NCI-H1105 treated with DMSO at 0.1 percent for 48 hours (cell line): ENCODE measurements at places on chromosomes 13 and 19.

DNA sequence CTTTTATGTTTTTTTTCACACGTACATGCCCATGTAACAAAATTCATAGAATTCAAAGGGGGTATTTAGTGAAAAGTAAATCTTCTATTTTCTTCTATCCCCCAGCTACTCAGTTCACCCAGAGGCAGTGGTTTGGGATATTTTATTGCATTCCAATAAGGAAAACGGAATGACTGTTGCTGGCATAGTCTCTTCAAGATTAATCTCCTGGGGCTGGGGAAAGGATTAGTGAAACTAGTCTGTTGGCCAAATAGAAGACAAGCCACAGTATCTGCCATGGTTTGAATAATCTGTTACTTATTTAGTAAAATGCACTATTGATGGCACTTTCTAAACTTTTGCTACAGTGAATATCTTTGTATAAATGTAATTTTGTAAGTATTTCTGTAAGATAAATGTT, 122.0 kb downstream of the NDFIP2 start:
- no peak for DNase-seq

DNA sequence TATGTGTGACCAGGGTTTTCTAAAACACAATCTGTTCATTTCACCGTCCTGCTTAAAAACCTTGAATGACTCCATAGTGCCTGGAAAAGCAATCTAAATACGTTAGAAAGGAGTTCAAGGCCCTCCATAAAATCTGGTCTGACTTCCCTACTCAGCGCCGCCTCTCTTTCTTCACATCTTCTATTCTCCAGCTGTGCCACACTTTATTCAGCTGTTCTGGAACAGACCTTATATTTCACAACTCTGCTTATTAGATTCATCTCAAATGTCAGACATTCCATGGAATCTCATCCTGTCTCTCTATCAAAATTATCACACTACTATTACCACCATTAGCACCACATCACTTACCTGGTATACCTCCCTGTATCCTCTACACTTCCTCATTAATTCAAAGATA, 19.8 kb upstream of the SPART start:
- no peak for DNase-seq

- DNase-seq, result no peak
Observed at GRCh38 chr13:40152145-40152544, 496.7 kb downstream of the COG6 start.

GRCh38 chr19:35349614-35350521, 2.2 kb downstream of the FFAR1 start:
- no peak for DNase-seq

DNA sequence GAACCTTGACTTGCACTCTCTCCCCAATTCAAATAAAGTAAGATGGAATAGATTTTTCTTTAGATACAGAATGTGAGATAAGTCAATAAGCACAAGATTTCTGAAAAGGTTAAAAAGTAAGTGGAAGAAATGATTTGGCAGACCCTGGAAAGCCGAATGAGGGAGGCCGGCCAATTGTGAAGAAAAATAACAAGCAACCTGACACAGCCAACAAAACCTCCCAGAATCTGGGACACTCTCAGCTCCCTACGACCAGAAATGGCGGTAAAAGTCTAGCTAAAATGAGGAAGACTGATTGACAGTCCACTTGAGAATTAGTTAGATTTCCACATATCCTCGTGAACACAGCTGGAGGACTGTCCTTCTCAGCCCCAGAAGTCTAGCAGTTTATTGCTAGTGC, 85.4 kb downstream of the KLF12 start:
- no peak for DNase-seq

DNA sequence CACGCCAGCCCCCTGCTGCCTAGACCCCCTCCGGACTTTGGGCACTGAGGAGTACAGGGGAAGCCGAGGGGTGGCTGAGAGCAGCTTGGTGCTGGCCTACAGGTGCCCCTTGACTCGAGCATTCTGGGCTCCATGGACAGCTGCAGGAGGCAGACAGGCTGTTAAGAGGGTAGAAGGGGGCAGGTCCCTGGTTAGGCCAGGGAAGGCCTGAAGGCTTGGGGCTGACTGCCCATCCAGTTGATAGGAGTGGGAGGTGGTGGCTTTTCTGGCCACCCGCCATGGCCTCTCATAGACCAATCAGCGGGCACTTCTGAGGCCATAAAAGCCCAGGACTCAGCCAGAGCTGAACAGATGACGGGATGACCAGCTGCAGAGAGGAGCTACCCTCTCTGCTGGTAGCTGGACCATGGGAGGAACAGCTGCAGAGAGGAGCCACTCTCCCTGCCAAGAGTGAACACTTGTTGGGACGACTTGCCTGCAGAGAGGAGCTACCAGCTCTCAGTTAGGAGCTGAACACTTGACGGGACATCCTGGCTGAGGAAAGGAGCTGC, 10.7 kb upstream of the SUPT20H start:
- no peak for DNase-seq

GRCh38 chr13:113292021-113292862, 4.8 kb upstream of the LAMP1 start:
- DNase-seq, result peak; percentile 56

- no peak for DNase-seq
Observed at GRCh38 chr13:24274452-24275021, 34.8 kb upstream of the C1QTNF9 start.

- DNase-seq, result no peak
Observed at GRCh38 chr19:18155095-18156087, 2.4 kb downstream of the PIK3R2 start.

- no peak for DNase-seq
Observed at GRCh38 chr13:33199289-33199850, 86.2 kb downstream of the STARD13 start.

DNA sequence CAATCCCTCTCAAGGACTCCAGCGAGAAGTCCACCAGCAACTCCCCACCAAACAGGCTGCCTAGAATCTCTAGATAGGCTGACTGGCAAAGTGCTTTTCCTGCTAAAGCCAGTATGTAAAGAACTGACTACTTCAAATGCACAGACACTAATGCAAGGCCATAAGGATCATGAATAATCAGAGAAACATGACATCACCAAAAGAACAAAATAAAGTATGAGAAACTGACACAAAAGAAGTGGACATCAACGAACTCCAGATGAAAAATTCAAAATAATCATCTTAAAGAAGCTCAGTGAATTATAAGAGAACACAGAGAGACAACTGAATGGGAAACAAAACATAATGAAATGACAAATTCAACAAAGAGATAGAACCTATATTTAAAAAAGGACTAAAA, 26.4 kb upstream of the CD70 start:
- DNase-seq, result no peak

DNA sequence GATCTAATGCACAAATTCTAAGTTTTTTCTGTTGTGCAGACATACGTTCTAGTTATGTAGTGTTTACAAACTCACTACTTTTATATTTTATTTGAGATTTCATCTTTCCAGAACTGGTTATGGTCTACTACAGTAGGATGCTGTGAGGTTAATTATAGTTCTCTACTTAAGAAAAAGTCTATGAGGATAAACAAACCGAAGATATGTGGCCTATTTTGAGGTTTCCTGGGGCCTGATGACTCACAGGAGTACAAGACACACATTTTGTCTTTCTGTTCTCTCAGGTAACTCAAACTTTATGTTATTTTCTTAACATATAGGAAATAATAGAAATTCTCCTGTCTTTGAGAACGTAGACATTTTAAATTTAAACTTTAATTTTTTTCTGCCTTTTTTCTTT, 45.1 kb downstream of the PCDH20 start:
- no peak for DNase-seq

GRCh38 chr13:44092078-44092970, 212.6 kb downstream of the LACC1 start:
- DNase-seq, result no peak

DNA sequence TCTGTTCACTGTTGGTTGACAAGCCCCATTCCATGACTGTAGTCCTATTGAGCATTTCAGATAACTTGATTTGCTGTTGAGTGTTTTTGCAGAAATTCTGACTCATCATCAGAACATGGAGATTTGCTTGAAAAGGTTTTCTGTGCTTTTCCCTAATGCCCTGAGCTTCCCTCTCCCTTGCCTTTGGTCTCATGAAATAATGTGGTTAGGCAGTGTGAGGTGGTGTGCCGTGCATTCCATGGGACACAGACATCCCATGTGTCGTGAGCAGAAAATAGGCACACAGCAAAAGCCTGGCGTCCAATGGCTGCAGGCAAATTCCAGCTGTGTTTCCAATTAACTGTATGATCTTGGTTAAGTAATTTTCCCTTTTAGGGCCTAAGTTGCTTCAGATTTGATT, 197.4 kb downstream of the DLEU7 start:
- DNase-seq, result no peak

GRCh38 chr19:42323473-42323851, 2.0 kb upstream of the MEGF8 start:
- DNase-seq, result no peak

DNA sequence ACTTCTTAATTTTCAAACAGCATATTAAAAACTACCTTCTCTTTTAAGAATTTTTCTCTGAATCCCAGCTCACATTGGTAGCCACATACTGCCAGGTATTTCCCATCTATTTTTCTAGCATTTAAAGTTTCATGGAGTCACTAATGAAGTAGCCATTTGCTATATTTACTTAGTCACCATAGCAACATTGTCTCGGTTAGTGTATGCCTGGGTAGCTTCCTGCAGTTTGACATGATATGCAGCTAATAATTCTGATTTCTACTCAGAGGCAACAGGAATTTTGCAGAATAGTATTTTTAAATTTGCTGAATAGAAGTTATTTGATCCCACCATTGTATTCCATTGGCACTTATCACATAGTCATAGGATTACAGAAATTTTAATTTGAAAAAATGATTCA, 30.9 kb upstream of the KCTD4 start:
- DNase-seq, result peak; percentile 5

- no peak for DNase-seq
Observed at GRCh38 chr19:2350656-2351055, 9.4 kb upstream of the TMPRSS9 start.

- no peak for DNase-seq
Observed at GRCh38 chr13:76764429-76764828, 121.8 kb downstream of the KCTD12 start.

- DNase-seq, result no peak
Observed at GRCh38 chr13:114161644-114162532, 17.2 kb upstream of the CFAP97D2 start.

GRCh38 chr13:34657716-34658115, 284.4 kb upstream of the NBEA start:
- DNase-seq, result no peak

DNA sequence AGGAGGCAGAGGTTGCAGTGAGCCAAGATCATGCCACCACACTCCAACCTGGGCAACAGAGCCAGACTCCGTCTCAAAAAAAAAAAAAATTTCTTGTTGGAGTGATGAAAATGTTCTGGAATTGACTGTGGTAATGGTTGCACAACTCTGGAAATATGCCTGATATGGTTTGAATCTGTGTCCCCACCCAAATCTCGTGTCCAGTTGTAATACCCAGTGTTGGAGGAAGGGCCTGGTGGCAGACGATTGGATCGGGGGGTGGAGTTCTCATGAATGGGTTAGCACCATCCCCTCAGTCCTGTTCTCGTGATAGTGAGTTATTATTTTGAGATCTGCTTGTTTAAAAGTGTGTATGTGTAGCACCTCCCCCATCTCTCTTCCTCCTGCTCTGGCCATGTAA, 41.1 kb upstream of the MAP3K10 start:
- no peak for DNase-seq

- DNase-seq, result no peak
Observed at GRCh38 chr19:40719414-40719894, 2.5 kb downstream of the ITPKC start.

DNA sequence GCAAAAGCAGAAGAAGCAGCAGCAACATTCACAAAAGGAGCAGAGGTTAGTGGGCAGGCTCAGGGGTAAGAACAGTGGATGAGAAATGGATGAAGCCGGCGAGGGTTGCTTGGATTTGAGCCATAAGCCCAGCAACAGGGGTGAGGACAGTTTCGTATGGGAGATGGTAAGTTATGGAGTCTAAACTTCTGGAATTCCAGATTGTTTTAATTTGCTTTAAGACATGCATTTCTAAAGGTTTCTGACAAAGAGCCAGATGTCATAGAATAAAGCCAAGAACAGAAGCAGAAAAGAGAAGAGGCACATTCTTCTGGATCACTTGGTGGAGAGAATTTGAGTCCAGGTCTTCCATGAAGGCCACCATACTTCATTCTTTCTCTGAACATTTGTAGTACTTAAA, 76.6 kb downstream of the TNFSF11 start:
- no peak for DNase-seq

- no peak for DNase-seq
Observed at GRCh38 chr13:91978571-91978970, 580.1 kb downstream of the GPC5 start.

DNA sequence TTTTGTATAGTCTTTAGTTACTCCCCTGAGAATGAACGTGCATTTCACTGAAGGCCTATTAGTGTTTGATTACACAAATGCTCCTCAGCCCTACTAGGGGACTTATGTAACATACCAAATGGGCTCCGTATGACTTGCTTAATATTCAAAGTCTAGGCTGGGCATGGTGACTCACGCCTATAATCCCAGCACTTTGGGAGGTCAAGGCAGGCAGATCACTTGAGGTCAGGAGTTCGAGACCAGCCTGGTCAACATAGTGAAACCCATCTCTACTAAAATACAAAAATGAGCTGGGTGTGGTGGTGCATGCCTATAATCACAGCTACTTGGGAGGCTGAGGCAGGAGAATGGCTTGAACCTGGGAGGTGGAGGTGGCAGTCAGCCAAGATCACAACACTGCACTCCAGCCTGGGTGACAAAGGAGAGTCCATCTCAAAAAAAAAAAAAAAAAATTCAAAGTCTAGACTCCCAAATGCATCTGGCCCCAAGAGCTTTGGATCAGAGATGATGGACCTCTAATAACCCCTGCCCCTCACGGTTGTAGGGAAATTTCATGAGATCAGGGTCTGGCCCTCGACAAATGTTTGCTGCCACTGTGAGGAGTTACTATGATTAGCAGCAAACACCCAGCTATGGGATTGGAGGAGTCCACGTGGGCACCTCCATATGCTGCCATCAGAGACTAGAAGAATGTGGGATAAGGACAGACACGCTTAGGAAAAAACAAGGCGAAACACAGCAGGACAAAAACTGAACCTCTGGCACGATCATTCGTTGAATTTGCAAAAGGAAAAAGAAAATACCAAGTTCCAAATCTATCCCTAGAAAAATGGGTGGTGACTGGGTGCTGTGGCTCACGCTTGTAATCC, 4.6 kb downstream of the FBXO17 start:
- no peak for DNase-seq

GRCh38 chr19:1355568-1356507, 27.9 kb upstream of the NDUFS7 start:
- DNase-seq, result peak; percentile 65

GRCh38 chr13:66414066-66414800, 815.9 kb downstream of the PCDH9 start:
- no peak for DNase-seq

DNA sequence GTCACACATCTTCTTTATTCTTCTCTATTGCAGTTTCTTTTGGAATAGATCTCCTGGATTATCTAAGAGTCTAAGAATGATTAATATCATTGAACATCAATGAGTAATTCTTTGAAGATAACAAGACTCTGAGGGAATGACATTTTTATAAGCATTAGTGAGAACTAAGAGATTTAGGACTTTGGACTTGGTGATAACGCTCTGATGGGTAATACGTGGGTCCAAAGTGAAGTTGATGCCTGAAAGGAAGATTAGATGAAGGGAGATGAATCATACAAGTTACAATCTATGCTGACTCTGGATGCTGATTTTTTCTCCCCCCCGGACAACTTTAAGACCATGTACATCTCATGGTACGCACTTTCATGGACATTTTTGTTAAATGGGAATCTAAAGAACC, 364.5 kb downstream of the GPC5 start:
- no peak for DNase-seq

GRCh38 chr13:42526804-42527203, 47.1 kb upstream of the TNFSF11 start:
- DNase-seq, result no peak
